ENCODE measurements at places on chromosomes 5 and 9.
A peak's percentile ranks its signal among the peaks of the same experiment; 100 is the strongest.

- DNase-seq = peak; percentile 85
Measured at GRCh38 chr5:146474065-146474464, 26.9 kb downstream of the TCERG1 start.

DNA sequence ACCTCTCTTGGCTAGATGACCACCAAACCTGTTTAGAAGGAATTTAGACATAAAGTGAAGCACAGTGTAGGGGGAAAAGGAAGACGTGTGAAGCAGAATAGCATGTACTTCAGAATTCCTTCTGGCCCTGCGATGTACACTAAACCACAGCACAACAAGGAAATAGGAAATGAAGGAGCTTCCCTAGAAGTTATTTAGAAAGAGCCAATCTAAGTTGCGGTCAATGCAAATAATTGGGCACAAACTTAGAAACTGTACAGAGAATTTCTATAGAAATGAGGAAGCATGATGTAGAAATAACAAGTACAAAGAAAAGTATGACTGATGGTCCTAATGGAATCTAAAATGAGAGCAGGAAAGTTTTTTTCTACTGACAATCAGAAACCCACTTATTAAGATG is 41.5 kb downstream of the ANKRD55 start:
- peak; percentile 80 for DNase-seq

DNA sequence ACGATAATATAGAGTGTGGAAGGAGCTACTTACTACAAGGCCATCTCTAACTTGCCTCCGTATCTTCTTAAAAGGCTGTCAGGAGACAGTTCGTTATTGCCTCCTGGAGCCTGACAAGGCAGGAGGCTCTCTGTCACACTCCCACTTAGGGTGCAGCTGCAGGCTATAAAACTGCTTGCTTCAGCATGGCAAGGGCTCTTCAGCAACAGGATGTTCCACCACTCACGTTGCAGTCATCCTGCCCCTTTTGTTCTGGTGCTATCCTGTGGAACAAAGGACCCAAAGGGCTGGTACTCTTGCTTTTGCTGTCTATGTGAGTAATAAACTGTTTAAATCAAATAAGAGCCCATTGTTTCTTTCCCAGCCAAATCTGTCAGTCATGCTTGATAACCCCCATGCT is 508.9 kb downstream of the NTRK2 start:
- DNase-seq = no peak

DNA sequence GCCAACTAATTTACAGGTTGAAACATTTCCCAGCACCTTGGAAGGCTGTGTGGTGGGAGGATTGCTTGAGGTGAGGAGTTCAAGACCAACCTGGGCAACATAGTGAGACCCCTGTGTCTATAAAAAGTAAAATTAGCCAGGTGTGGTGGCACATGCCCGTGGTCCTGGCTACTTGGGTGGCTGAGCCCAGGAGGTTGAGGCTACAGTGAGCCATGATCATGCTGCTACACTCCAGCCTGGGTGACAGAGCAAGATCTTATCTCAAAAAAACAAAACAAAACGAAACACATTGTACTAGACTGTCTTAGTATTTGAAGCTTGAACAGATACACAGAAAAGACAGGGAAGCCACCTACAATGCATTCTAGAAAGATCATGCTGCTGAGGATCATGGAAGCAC is 2.8 kb upstream of the HSDL2 start:
- no peak for DNase-seq

DNA sequence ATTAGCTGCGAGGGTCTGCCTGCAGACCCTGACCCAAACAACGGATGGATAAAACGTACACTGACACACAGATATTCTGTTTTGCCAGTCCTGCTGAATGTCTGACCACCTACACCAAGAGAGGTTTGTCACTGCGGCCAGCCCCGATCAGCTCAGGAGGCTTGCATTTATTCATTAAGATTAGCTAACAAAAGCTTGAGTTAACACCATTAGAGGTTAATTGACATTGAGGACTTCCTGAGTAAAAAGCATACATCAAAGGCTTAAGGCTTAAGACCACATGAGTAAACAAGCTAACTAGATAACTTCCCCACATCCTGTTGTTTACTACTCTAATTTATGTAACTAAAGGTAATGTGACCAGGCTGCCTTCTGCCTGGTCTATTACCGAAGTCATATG is 198.1 kb upstream of the TRPC7 start:
- DNase-seq = no peak

- DNase-seq = no peak
Measured at GRCh38 chr9:83097633-83098032, 34.7 kb upstream of the RASEF start.

Measured in MV-4-11 (cell line).